ENCODE measurements at places on chromosomes 5 and 9. TPM values are rescaled to one million over a fixed set of nuclear protein-coding genes. Genes with fewer than 3 reads are reported as not detected.

The FRRS1L gene
- total RNA-seq = 136 TPM

The C1QTNF3 gene
- 6.7 TPM for total RNA-seq

The CD274 gene
- 3.9 TPM for total RNA-seq

The ZDHHC11B gene
- total RNA-seq = 102 TPM

The CENPK gene
- not detected for total RNA-seq

The CDC20B gene
- total RNA-seq = not detected

The SH2D3C gene
- 20.5 TPM for total RNA-seq

The BTNL8 gene
- total RNA-seq = not detected

The F12 gene
- 6.4 TPM for total RNA-seq

The RGS14 gene
- 25.3 TPM for total RNA-seq

The PAPPA gene
- 0.20 TPM for total RNA-seq

The FAXDC2 gene
- total RNA-seq = 30.7 TPM

The PCDHA12 gene
- 5.7 TPM for total RNA-seq

The GLRA1 gene
- 0.86 TPM for total RNA-seq

The PTRH1 gene
- total RNA-seq = 9.3 TPM

The OLFM1 gene
- 492 TPM for total RNA-seq

The GARIN3 gene
- total RNA-seq = not detected

The ENTREP1 gene
- total RNA-seq = 15.9 TPM

The SLC36A2 gene
- not detected for total RNA-seq

The OR1J2 gene
- not detected for total RNA-seq

The SLC35D2 gene
- 31.2 TPM for total RNA-seq

The CD72 gene
- 2.3 TPM for total RNA-seq

The PLEKHG4B gene
- total RNA-seq = 0.18 TPM

The PCDHB13 gene
- total RNA-seq = 11.1 TPM

The CCNJL gene
- total RNA-seq = 3.7 TPM

The IRX1 gene
- not detected for total RNA-seq

The ELAVL2 gene
- 31.5 TPM for total RNA-seq

The IFNB1 gene
- not detected for total RNA-seq

The PALM2AKAP2 gene
- total RNA-seq = 21.5 TPM

The HTR1A gene
- 15.8 TPM for total RNA-seq

The DRD1 gene
- total RNA-seq = 14.1 TPM

The WNT8A gene
- 0.35 TPM for total RNA-seq

The TMEM174 gene
- not detected for total RNA-seq

The CORO2A gene
- 5.8 TPM for total RNA-seq

The PCDHGB1 gene
- total RNA-seq = 10.9 TPM

The DNAJA1 gene
- total RNA-seq = 217 TPM

The PCDHB5 gene
- 12.0 TPM for total RNA-seq

The FAM200C gene
- 9.8 TPM for total RNA-seq
